Activated T-cell treated with anti-CD3 and anti-CD28 coated beads for 1 hour (primary cell): ENCODE measurements at places on chromosomes 5 and 9.

- no peak for DNase-seq
Measured at GRCh38 chr5:62791059-62791458, 212.4 kb downstream of the LRRC70 start.

DNA sequence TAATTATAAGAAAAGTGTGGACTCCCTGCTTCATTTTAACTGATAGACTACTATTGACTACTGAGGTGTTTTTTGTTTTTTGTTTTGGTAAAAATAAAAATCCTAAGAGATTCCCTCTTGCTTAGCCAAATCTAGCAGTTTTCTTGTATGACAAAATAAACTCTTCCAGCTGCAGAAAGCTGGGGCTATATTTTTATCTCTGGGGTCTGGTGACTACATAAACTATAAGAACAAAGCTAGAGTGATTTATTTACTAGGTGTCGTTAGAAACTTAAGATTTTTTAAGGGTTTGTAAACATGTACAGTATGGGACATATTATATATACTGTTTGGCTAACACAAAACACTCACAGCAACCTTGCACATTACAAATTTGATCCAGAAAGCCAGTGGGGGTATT is 467.4 kb upstream of the MPDZ start:
- DNase-seq = no peak

DNA sequence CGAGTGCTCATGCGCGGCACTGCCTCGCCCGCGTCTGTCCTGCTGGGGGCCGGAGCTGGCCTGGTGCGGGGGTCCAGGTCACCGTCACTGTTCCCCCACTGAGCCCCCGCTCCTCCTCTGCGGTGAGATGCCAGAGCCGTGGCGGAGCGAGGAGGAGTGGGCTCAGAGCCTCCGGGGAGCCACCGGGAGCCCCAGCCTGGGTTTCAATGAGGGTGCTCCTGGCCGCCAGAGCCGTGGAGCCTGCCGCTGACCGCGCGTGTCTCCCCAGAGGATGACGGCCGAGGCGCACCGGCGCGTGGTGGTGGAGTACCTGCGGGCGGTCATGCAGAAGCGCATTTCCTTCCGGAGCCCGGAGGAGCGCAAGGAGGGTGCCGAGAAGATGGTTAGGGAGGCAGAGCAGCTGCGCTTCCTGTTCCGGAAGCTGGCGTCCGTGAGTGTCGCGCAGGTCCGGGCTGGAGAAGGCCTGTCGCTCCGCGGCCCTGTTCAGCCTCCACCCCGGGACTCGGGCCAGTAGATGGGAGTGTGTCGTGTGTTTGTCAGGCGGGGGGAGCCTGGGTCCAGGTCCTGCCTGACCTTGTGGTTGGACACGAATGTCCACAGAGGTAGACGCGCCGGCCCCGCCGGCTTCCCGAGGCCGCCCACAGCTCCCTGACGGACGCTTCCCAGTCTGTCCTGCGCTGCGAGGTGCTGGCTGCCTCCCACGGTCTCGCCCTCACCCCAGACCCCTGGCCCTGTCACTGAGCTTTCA is 22.0 kb downstream of the EXOC3 start:
- no peak for DNase-seq

GRCh38 chr5:181281984-181282316 is 21.0 kb upstream of the TRIM52 start:
- no peak for DNase-seq

- no peak for DNase-seq
Measured at GRCh38 chr5:1162751-1163150, 38.6 kb upstream of the SLC6A19 start.

GRCh38 chr5:171637811-171638210 is 147.8 kb upstream of the SMIM23 start:
- no peak for DNase-seq

DNA sequence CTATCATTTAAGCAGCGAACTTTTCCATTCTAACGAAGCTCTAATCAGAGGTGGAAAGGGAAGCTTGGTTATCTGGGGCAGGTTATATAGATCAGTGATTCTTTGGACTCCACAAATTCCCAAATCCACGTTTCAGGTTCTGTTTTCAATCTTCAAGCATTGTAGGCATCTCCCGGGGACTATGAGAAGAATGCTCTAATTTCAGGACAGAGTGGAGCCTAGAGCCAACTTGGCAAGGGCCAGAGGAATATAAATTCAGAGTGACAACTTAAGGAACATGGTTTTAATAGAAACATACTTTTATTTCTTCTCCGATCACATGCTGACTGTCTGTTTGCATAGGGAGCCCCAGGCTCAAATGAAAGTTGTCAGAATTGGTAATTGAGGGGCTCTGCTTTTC is 514.0 kb upstream of the KLF4 start:
- DNase-seq = no peak

- peak; percentile 65 for DNase-seq
Measured at GRCh38 chr9:97386733-97387503, 25.0 kb upstream of the TDRD7 start.

DNA sequence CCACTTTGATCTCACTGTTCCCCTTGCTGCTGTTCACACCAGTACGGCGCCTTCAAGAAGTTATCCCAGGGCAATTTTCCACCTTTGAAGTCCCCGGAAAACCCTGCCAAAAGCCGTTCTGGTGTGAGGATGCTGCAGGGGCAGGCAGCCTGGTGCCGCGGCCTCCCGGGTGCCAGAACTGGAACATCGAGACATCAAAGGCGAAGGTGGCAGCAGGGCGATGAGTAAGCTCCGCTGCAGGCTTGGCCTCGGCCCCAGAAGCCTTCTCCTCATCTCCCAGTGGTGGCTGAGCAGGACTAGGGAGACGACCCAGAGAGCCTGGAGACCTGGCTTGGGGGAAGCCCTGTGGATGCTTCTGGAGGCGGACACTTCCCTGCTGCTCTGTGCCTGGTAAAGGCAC is 115.3 kb upstream of the MSX2 start:
- no peak for DNase-seq

DNA sequence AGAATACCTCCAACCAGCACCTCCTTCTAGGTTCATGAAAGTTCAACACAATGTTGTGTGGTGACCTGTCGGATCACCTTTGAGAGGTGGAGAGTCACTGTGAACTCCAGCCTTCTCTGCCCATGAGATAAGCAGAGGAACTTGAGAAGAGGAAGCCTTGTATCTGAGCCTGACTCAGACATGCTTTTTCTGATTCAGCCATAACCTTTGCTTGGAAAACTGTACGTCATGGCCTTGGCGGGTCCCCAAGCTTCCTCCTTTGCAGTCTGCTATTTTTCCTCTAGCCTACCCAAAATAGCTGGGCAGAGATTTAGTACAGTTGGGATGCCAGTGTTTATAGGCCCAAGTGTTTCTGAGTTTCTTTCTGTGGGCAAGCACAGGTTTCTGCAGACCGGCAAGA is 274.7 kb downstream of the CETN3 start:
- no peak for DNase-seq

GRCh38 chr5:158272409-158272808 is 413.5 kb upstream of the CLINT1 start:
- no peak for DNase-seq

- DNase-seq = no peak
Measured at GRCh38 chr9:112295174-112295573, 38.2 kb downstream of the PTBP3 start.

DNA sequence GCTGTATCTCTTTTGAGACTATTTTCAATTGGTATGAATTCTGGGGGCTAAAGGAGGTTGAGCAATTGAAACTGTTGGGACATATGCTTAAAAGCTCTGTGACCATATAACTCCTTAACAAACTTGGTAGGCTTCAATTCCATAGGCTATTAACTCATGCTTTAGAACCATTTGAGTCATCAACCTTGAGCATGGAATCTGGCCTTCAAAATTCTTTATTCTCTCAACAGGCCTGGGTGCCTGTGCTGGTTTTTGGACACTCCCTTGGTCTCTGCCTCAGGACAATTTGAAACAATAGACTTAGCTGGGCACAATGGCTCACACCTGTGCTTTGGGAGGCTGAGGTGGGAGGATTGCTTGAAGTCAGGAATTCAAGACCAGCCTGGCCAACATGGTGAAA is 61.4 kb upstream of the EPB41L4A start:
- DNase-seq = no peak

- DNase-seq = no peak
Measured at GRCh38 chr9:77838986-77839385, 190.9 kb upstream of the GNA14 start.

GRCh38 chr9:90147426-90147825 is 495.2 kb downstream of the DIRAS2 start:
- DNase-seq = no peak

- no peak for DNase-seq
Measured at GRCh38 chr5:160315968-160316367, 3.6 kb upstream of the CCNJL start.

DNA sequence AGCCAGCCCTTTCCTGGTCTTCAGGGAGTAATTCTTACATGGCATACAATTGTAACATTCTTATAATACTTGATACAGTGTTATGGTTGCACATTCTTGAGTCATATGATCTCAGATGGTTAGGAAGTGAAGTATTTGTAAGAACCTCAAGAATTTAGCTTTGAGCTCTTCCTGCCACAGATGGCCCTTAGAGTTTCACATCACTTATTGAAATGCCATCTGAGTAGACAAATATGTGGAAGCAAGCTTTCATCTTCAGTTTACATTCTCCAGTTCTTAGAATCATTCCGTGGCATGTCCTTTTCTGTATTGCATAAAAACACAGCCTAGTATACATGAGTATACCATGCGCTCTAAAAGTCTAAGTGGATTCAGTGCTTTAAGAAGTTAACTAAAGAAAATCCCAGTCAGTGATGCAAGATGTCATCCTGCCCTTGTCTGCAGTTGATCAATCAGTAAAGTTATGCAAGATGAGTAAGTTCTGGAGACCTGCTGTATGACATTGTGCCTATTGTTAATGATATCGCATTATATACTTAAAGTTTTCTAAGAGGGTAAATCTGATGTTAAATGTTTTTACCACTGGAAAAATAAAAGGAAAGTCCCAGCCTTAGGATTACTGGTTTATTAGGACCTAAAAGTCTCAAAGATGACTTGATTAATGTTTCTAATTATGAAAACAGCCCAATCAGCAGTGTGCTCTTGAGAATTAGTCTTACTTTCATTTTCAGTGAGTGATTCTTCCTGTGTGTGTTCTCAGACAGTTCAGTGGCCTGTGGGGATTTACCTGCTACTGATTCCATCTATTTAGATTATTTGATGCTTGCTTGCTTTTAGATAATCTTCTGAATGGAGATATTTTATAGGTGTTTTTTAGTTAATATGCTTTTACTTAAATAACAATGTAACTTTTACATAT is 29.4 kb downstream of the RHOBTB3 start:
- no peak for DNase-seq

GRCh38 chr5:142849880-142850279 is 79.7 kb downstream of the ARHGAP26 start:
- no peak for DNase-seq

DNA sequence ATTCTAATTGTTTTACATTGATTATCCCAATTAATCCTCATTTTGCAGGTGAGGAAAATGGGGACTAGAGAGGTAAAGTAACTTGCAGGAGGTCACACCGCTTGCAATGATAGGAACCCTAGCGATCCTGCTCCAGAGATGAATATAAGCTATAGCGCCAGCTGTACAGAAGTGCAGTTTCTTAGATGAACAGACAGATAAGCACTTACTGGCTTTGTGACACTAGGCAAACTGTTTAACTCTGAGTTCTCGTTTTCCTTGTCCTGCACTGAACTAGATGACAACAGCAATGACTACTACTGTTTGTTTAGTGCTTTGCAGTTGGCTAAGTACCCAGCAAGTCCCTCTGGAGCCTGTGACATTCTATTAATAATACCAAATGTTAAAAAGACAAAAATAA is 11.1 kb downstream of the LHX6 start:
- DNase-seq = no peak

GRCh38 chr5:74953937-74954720 is 87.9 kb upstream of the FAM169A start:
- DNase-seq = no peak

DNA sequence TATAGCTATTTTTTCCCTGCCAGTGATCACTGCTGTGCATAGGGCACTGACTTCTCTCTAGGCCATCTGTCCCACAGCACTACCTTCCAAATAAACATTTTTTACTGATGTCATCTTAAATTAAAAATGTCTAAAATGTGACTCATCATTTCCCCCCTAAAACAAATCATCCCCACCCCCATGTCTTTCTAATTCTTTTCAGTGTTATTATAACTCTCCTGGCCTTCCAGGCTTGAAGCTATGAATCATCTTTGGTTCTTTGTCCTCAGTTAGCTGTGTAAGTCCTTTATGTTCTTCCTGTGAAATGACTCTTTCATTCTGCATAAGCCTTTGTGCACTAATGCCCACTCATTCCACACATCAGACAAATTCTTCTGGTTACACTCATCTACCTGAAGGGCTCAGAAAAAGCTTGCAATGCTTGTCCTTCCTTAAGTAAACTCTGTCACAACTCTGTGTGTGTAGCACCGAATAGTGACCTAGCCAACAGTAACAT is 78.1 kb downstream of the CFAP95 start:
- DNase-seq = no peak

DNA sequence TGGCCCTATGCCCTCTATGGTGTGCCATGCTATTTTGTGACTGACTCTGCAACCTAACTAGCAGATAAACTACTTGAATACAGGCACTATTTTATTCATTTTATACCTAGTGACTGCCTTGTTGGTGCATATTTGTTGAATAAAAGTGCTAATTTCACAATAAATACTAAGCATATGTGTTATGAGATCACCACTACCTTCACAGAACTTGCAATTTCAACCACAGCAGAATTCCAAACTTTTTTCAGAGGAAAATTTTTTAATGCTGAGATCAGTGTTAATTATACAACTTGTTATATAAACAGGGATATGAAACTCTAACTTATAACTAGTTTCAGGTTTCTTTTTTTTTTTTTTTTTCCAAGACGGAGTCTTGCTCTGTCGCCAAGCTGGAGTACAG is 94.8 kb downstream of the NR3C1 start:
- no peak for DNase-seq

DNA sequence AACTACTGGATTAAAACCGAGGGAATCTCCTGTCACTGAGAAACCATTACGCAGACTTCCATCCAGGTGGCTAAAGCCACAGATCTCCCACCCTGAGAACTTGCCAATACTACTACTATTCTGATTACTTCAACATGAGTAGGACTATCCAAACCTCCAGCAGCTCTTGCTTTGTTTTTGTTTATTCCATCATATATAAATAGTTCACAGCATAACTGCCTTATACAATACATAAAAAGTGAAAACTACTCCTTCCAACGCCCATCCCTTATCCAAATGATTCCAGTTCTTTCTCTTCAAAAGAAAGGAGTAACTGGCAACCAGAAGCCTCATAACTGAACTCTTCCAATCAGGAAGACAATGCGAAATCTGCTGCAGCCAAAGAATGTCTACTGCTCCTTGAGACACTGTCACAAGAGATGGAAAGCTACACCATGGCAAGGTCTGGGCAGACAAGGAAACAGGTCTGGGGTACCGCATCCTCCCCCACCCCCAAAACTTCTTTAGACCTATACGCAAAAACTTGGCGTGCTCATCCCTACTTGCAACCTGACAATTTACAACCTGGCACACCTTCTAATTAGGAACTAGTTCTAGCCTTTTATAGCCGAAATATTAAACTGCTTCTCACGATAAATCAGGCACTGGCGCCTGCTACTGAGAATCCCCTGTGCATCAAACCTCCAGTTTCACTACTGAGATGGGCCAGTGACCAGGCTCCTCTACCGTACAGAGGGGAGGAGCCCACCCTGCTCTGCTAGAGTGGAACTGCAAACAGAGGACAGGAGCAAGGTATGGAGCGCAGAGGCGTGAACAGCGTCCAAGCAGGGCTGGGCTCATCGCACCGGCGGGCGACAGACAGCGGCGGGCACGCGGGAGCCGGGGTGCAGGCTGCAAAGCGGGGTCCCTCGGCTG is 986 bp downstream of the PLPP1 start:
- no peak for DNase-seq
